ENCODE measurements at places on chromosomes 1 and 21. TPM values are rescaled to one million over a fixed set of nuclear protein-coding genes. Genes with fewer than 3 reads are reported as not detected.

The TAS1R1 gene
- polyA plus RNA-seq = 0.05 TPM

The MRPS21 gene
- 77.6 TPM for polyA plus RNA-seq

DNA sequence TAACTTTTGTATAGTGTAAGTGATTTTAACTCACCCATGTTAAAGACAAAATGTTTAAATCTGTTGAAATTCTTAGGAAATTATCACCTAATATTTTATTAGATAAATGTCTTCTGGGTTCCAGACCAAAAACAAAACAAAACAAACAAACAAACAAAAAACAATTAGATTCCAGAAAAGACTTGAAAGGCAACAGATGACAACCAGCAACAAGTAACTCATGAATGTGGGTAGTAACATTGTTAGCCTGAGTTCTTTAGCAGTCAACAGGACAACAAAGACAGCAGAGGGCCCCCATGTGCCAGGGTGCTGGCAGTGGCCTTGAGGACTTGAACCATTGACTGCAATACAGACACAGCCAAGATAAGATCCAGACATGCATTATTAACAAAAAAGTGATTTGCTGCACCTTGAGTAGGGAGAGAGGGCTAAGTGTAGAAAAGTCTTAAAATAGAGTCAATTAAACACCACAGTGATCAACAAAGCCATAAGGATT, 2.4 kb upstream of the CD247 start:
- no peak for DNase-seq

DNA sequence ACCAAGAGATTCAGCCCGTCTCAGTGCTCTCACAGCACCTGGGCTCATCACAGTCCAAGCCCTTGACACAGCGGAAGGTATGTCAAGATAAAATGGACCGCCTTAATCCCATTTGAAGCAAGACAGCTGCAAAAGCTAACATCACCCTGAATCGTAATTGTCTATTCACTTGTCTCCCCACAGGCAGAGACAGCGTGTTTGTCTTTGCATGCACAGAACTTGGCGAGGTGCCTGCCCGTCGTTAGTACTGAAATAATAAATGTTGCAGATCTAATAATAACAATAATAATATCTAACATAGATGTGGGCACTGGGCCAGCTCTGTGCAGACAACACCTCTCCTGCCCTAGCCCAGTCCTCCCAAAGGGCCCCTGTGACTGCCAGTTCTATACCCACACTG, 271.7 kb downstream of the NPHP4 start:
- no peak for DNase-seq

DNA sequence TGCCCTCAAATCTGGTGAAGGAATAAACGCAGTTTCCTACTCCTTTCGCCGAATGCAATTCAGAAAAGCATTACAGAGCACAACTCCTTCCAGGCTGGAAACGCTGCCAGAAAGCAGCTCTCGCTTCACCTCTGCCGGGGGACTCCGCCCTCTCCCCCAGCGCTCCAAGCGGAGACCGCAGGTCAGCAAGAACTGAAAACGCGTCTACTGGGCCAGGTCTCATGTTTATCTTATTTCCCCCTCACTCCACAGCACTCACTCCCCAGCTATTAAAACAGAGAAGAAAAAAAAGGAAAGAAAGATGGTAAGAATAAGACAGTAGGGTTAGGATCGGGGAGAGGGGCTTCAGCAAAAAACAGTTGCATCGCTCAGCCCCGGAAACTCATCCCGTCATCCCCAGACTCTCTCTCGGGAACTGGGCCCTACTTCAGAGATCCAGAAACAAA, 833 bp upstream of the RCOR3 start:
- peak; percentile 74 for DNase-seq

DNA sequence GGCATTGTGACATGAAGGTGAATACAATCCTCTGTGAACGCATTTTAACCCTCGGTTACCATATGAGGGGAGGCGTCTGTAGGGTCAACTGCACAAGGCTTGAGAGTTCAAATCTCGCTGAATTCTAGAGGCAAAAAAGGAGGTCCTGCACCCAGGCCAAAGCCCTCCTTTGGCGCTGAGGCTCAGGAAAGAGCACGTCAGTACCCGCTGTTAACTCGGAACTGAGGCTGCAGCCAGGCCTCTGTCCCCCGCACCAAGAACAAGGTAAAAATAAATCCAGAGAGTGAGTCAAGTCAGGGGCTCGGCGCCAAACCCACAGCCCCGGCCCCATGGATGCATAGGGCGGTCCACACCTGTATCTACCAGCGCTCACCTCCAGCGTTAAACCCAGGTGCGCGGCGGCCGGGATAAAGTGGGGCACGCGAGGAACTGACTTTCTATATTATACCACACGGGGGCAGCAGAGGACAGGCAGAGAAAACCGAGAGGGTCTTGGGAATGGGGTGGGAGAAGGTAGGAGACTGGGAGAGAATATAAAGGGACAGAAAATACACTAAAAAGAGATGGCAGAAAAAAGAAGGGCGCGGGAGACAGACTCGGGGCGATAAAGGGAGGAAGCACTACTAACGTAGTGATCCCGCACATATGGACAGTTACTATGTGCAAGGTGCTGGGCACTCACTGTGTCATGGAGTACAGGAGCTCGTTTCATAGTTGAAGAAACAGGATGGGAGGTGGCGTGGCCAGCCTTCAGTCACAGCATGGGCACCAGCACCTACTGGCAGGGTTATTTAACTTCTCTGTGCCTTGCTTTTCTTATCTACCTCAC, 54.9 kb downstream of the DMRTA2 start:
- peak; percentile 21 for DNase-seq
